ENCODE measurements at places on chromosomes 5 and 9.

DNA sequence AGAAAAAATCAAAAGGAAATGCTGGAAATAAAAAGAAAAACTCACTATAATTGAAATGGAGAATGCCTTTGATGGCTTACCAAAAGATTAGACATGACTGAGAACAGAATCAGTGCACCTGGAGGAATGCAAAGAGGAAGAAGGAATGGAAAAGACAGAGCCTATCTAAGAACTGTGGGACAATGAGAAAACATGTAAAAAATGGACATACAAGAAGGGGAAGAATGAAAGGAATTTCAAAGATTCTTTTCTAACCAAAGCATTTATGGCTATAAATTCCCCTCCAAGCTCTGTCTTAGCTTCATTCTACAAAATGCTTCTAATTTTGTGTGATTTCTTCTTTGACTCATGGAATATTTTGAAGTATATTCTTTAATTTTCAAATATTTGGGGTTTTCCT lies 47.5 kb upstream of the CLK4 start:
- no peak for DNase-seq

DNA sequence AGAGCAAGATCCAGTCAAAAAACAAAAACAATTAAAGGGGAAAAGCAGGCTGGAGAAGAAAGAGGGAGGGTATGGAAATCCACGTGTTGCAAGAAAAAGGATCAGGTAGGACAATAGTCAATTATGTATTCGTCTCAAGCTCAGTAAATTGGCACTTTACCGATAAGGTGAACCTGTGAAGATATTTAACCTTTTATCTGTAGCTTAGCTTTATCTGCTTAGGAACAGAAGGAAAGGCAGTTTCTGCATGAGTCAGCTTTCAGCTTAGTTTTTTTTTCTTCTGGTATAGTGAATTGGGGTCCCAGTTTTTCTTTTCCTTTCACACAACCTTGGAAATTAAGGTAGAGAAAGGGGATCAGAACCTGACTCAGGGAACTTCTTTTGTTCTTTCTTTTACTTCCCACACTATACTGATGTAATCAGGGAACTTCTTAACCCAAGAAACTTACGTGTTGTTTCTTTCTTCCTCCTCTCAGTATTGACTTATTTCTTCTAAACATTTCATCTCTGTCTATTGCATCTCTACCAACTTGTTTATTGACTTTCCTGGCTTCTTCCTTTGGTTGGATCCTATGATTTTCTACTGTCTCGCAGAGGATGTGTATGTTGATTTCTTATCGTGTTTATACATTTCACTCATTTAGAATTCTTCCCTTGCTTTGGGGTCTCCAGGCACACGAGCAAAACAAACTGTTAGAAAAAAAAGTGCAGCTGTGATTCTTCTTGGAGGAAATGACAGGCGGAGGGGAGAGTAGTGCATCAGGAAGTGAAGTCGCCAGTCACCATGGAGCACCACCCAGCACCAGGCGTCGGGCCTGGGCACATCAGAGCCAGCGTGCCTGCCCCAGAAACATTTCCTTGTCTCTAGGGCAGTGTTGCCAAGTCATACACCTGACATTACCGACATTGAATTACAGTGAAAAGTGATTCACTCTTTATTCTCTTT lies 123.0 kb upstream of the LHFPL2 start:
- DNase-seq: no peak

DNA sequence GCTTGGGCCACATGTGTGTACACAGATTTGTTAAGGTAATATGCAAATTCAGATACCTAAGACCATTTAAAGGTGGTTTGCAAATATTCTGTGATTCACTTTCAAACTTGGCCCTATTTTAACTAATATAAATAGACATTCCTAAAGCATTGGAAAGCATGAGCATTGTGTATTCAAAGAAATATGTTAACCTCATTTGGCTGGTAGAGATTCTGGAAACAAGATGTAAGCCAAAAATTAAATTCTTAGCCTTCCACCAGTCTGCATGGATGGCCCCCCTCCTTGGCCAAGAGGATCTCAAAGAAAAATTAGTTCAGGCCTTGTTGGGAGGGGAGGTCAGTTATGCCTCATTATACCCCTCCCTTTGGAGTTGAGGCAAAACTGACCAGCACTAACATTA lies 38.7 kb upstream of the C6 start:
- no peak for DNase-seq

DNA sequence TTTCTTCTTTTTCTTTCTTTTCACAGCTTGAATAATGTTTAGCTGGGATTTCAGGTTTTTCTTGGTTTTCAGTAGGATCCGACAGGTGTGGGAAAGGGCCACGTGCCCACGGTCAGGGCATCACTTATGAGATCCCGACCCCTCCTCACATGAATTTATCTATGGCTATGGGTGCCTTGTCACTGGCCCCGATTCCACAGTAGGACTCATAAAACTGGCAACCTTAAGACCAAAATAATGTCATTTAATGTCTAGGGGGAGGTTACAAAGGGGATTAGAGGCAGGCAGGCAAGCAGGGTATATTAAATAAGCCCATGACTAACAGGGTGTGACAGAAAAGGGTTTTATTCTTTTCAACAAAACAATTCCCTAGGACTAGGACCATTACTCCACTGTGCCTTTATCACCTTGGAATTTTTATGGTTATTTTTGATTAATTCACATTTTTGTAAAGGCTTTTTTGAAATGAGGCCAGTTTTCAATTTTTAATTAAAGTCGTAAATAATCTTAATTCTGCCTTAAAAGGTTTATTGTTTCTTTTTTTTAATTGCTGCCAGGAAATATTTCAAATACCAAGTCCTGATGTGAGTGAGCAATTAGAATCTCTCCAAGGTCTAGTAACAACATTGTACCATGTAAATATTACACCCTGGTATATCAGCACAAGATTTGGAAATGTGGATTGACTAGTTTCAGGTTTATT lies 370.4 kb downstream of the GLIS3 start:
- no peak for DNase-seq

DNA sequence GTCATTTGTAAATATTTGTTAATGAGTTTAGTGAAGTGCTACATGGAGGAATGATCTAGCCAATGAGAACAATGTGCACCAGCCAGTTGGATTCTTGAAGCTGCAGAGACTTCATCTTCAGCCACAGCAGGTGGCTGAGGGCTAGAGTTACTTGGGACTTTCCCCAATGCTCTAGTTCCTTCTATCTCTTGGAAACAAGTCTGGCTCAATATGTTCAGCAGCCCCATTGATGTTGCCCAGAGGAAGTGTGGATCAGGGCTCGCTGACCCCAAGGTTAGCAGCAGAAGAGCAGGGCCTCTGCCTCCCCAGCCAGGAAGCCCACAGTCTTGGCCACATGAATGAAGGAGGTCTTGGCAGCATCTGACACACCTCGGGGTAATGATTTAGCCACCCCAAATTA lies 117.5 kb downstream of the SLC1A3 start:
- DNase-seq: no peak

DNA sequence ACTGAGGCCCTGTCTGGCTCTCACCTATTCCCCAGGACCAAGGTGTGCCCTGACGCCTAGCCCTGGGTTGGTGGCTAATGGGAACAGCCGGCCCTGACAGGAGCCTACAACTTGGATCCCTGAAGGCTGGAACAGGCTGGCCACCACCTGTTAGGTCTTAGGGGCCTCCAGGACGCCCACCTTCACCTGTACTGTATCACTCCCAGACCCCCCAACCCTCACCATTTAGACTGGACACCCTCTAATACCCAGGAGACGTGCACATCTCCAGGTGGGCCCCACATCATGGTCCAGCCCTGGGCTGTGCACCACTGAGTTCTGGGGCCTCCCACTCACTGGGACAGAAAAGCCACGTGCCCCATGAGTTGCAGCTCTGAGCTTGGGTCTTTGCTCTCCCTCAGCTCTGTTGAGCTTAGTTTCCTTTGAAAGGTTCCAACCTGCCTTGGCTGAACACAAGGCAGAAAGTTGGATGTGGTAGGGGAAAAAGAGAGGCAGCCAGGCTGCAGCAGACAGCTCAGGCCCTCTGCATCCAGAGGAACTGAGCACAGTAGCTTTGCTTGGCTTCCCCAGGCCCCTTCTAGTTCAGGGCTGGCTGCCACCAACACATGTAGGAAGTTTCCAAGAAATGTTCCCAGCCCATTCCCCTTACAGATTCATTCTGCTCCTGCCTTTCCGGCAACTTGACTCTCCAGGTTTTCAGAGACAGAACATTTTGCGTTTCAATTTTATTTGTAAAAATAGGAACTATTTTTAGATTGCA lies 116.8 kb upstream of the TBC1D2 start:
- DNase-seq: no peak

DNA sequence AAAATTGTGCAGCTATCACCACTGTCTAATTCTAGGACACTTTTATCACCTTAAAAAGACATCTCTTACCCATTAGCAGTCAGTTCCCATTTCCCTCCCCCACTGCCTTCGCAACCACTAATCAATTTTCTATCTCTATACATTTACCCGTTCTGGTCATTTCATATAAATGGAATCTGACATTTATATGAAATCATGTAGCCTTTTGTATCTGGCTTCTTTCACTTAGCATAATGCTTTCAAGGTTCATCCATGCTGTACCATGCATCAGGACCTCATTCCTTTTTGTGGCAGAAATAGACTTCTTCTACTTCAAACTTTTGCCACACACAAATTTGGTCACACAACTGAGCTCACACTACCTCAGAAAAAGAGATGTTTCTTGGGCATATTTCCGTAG lies 32.2 kb downstream of the FRMPD1 start:
- no peak for DNase-seq

Measured in NCI-H345 (cell line).